Femur (tissue), 1 donor: ENCODE measurements at places on chromosomes 1 and 21.

DNA sequence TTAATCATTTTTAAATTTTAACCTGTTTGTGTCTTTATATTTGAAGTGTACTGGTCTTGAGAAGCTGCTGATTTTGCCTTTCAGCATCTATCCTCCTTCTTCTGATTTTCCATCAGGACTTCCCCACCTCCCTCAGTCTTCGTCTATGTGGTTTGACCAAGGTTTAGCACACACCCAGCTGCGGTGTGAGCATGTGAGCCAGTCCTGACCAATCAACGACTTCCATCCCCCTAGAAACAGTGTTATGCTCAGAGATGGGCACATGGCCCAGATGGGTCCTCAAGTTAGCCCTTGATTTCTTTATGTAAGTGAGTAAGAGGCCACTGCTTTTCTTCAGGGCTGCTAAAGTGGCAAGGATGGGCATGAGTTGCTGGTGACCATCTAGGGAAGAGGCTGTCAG lies 190.8 kb downstream of the MATN1 start:
- DNase-seq = no peak

DNA sequence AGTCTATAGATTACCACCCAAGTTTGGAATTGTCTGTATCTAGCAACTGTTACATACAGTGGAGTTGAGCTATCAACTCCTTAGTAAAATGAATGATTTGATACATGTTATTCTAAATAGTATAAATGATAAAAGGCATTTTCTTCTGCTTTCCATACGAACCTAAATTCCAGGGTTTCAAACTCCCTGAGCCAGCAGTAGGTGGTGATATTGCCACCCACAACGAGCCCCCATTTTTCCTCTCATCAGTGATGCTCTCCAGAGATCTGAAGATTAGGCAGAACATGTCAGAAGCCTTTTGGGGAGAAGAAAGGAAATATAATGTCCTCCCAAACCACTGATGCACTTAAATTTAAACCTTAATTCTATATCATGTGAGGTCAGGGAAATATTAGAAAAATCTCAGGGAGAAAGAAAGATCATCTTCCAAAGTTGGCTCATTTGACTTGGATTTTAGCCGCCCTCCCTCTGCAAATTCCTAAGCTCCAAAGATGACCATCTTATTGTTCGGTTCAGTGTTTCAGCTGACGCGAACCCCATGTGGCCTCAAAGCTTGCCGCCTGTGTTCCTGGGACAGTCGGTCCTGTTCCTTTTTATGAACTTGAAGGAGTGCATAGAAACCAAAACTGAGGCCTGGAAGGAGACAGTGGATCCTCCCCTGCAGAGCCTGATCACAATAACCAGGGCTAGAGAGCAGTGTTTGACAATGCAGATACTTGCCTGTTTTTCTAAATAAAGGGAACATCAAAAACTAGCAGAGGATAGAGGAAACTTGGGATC lies 2.3 kb downstream of the EVA1C start:
- DNase-seq = no peak

- peak; percentile 77 for DNase-seq
Measured at GRCh38 chr1:12040457-12041051, 21.3 kb downstream of the MIIP start.

- no peak for DNase-seq
Measured at GRCh38 chr1:115306146-115306545, 31.9 kb downstream of the NGF start.

GRCh38 chr1:44447051-44447810 lies 42.2 kb downstream of the RNF220 start:
- DNase-seq = no peak
